ENCODE measurements at places on chromosomes 6 and 20.

GRCh38 chr6:3825851-3826581 is 23.2 kb upstream of the FAM50B start:
- no peak for DNase-seq

DNA sequence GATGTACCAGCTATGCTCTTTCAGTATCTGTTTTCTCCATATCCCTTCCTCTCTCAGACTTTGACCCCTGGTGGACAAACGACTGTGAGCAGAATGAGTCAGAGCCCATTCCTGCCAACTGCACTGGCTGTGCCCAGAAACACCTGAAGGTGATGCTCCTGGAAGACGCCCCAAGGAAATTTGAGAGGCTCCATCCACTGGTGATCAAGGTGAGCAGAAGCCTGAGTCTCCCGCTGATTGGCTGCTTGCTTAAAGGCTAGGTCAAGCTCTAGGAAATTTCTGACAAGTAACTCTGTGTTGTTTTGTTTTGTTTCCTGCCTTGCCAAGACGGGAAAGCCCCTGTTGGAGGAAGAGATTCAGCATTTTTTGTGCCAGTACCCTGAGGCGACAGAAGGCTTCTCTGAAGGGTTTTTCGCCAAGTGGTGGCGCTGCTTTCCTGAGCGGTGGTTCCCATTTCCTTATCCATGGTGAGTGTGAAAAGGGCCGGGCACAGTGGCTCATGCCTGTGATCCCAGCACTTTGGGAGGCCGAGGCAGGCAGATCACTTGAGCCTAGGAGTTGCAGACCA is 28.6 kb downstream of the C6orf89 start:
- no peak for DNase-seq

- DNase-seq: no peak
These were observed 43.3 kb downstream of the SCP2D1 start for GRCh38 chr20:18856873-18857272.

- DNase-seq: no peak
These were observed 192.3 kb upstream of the RNF217 start for GRCh38 chr6:124769811-124770544.

DNA sequence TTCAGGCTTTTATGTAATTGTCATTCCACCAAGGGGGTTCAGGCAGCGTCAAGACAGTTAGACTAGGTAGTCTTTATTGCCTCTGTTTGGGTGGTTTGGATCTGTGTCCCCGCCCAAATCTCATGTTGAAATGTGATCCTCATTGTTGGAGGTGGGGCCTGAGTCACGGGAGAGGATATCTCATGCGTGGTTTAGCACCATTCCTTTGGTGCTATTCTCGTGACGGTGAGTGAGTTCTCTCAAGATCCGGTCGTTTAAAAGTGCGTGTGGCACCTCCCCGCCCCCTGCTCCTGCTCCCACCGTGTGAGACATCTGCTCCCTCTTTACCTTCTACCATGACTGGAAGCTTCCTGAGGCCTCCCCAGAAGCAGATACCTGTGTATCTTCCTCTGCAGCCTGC is 51.3 kb upstream of the FOXC1 start:
- no peak for DNase-seq

GRCh38 chr6:115216835-115217234 is 843.9 kb downstream of the FRK start:
- no peak for DNase-seq

Measured in activated CD4-positive, CD25-positive, alpha-beta regulatory T cell (primary cell).